ENCODE measurements at places on chromosomes 7 and 10.
A peak's percentile ranks its signal among the peaks of the same experiment; 100 is the strongest.

DNA sequence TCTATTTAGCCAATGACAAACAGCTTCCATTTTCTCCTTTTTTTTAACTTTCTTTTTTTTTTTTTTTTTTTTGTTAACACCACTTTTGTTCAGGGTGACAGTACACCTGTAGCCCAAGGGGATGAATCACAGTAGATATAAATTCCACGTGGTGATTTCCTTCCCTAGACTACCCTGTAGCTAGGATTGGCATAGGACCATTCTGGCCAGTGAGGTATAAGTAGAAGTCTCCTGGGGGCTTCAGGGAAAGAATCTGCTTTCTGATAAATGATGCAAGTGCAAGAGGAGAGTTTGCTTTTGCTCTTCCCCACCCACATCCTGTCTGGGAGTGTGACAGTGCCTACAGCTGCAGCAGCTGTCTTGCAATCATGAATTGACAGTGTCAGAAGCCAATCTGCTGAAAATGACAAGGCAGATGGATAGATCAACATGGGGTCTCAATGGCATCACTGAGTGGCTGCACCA, 63.2 kb upstream of the TOMM7 start:
- DNase-seq: no peak

DNA sequence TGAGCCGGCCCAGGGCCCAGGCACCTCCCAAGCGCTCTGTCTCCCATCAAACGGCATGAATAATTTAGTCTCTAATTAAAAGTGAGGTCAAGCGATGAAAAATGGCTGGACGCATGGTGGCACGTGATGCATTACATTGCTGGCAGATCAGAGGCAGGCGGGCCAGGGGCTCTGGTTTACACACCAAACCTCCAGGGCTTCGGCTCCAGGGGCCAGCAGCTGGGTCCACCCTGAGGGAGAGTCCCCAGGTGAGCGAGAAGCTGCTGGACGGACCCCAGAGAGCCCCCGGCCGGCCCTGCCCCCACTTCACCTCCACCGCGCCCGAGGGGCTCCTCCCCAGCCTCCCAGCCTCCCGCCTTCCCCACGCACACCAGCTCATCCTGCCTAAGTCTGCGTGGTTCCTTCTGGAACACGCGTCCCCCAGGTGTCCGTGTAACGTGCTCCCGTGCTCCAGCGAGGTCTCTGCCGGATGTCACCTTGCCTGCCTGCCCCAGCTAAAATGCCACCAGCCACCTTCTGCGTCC, 23.2 kb downstream of the UNCX start:
- DNase-seq: no peak

- DNase-seq: no peak
These were observed 627.1 kb upstream of the FZD8 start for GRCh38 chr10:36269222-36269621.

GRCh38 chr10:46282842-46283574, 3.8 kb upstream of the ANTXRL start:
- no peak for DNase-seq

GRCh38 chr7:30567081-30567480, 27.6 kb upstream of the GARS1 start:
- DNase-seq: no peak

- no peak for DNase-seq
These were observed 3.4 kb downstream of the TNRC18 start for GRCh38 chr7:5420067-5420880.

GRCh38 chr10:123391275-123392028, 237.2 kb downstream of the BUB3 start:
- DNase-seq: no peak

- no peak for DNase-seq
These were observed 473.8 kb downstream of the KIF20B start for GRCh38 chr10:90175161-90175681.

DNA sequence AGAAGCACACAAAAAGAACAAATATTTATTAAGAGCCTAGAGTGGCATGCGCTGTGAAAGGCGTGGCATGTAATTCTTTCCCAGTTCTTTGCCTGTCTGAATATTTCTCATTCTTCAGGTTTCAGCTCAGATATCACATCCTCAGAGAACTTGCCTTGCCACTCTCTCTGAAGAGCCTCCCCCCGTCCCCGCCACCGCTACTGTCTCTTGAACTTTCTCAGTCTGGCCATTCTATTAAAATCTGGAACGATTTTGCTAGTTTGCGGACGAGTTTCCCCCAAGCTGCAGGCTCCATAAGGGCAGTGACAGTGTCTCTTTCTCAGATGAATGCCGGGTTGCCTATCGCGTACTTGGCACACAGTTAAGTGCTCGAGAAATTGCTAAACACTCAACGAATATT, 787 bp upstream of the PLEKHA1 start:
- no peak for DNase-seq

DNA sequence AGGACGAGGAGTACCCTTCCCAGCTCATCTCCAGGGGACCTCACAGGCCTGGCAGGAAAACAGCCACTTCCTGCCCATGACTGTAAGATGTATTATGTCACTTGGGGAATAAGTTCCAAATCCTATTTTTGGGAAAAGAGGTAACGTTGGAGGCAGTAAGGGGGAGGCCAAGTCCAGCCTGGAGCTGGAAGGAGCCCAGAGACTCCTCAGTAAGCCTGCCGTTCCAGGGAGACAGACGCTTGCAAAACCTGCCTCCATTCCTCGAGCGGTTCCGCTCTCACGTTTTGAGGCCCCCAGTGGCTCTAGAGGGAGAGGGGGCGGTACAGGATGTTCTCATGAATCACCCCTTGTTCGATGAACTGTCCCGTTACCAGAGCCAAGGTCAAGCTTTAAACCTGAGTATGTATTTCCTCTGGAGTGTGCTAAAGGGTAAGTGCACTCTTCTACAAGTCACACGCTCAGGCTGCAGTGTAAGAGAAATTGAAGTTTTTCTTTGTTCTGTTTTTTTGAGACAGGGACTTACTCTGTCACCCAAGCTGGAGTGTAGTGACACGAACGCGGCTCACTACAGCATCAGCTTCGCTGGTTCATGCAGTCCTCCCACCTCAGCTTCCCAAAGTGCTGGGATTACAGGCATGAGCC, 45.5 kb upstream of the CYTH3 start:
- peak; percentile 32 for DNase-seq

GRCh38 chr7:128728598-128728997, 10.6 kb upstream of the CALU start:
- no peak for DNase-seq

GRCh38 chr10:123972481-123973401, 81.1 kb upstream of the CPXM2 start:
- no peak for DNase-seq

DNA sequence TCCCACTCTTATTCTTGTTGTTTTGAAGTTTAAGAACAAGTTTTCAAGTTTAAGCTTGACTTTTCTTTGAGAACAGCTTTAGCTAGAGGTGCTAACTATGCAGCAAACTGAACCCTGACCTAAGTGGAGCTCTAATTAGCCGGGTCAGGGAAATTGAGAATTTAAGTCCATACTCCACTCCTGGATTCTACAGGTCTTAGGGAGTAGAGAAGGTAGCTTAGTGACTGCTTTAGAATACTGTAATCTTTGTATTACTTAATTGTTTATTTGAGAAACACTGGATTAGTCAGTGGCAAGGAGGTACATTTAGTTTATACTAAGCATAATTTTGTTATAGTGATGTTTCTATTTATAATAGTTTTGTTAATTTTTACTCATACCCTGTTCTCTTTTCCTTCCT, 74.6 kb upstream of the STRIP2 start:
- DNase-seq: no peak

DNA sequence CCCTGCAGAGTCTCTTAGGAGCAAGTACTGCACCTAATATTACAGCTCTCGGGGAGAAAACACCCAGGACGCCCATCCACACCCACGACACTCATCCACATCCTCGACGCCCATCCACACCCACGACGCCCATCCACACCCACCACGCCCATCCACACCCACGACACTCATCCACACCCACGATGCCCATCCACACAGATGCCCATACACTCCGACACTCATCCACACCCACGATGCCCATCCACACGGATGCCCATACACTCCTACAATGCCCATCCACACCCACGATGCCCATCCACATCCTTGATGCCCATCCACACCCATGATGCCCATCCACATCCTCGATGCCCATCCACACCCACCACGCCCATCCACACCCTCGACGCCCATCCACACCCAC, 503.1 kb downstream of the PTPRN2 start:
- DNase-seq: no peak

- DNase-seq: peak; percentile 17
These were observed 145.4 kb downstream of the LRRC4 start for GRCh38 chr7:127885843-127886242.

- DNase-seq: no peak
These were observed 125.5 kb downstream of the CLEC2L start for GRCh38 chr7:139648941-139649425.

DNA sequence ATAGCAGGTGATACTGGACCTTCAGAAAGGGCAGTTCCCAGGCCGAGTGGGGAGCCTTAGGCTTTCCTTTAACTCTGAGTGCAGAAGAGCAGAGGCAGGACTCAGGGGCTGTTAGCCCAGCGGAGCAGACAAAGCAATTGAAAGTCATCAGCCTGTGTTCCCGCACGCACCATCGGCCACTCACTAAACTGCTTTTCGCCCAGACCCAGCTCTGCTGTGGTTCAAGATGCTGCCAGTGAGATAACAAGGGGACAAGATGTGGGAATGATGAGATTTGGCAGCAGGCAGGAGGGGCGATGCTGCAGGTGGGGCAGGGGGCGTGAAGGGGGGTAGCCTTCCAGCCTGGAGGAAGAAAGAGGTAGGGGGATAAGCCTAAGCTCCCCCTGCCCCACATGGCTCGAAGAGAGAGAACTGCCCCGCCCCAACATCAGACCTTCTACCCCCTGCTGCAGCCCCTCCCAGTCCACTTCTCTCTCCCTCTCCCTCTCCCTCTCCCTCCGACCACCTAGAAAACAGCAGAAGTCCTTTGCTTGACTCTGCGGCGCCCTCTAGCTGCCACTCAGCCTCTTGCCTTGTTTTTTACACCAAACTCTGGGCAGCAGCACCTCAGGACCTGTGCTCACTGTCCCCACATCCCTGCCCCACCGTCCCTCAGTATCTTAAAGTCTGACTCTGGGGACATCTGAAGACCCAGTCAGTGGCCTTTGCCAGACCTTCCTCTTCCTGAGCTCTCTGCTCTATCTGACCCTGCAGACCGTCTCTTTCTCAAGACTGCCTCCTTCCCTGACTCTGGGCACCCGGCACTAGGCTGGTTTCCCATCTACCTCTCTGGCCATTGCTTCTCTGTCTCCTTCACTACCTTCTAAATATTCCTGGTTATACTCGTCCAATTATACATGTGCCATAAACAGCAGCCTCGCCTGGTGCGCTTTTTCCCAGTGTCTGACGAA, 110.5 kb downstream of the C10orf105 start:
- no peak for DNase-seq

DNA sequence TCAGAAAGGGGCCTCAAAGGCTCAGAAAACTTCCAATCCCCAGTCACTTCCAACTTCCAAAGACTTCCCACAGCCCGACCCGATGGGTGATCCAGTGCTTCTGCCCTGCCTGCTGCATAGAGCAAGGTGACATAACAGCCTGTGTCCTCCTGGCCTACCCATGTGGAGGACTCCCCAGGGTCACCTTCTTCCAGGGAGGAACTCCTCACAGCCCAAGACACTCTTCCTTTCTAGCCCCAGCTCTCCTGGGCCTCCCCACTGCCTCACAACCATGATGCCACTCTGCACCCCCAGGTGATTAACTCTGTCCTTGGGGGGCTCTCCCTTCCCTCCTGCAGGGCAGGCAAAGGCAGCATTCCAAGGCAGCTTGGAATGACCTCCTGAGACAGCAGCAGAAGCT, 158.4 kb upstream of the PDE1C start:
- no peak for DNase-seq

- no peak for DNase-seq
These were observed 166.7 kb upstream of the BET1 start for GRCh38 chr7:94170836-94171235.

- DNase-seq: peak; percentile 47
These were observed 3.1 kb upstream of the CAPZA2 start for GRCh38 chr7:116859323-116859722.

DNA sequence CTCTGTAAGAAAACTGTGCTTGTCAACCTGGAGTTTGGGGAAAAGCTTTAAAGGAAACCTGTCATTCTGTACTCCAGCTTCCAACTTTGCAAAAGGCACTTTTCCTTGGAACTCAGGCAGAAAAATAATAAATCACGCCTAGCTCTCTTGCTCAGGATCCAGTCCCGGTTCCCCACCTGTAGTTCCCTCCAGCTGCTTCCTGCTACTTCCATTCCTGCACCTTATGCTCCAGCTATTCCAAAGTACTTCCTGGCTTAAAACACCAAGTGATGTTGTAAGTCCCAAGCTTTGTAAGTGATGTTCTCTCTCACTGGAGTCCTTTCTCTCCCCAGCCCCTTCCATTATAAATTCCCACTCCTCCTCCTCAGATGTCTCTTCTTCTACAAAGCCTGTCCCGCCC, 98.6 kb downstream of the GRM8 start:
- DNase-seq: no peak

- no peak for DNase-seq
These were observed 9.9 kb upstream of the ARHGAP22 start for GRCh38 chr10:48614481-48615390.

DNA sequence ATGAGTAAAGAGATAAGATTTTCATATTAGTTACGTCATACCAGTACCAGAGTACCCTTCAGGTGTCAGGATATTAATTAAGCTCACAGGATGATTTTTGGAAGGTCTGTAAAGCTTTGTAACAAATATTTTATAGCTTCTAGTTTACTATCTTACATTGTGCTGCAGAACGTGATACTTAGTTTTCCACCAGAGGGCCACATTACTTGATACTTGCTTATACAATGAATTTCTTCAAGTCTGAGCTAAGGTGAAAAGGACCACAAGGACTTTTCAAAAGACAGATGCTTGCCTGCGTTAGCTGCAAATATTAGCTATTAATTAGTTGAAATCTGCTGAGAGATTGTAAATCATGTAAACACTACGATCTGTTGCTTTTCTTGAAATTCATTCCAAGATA, 12.2 kb downstream of the FOXP2 start:
- DNase-seq: no peak

- no peak for DNase-seq
These were observed 194.3 kb downstream of the GRID1 start for GRCh38 chr10:86172301-86172700.

DNA sequence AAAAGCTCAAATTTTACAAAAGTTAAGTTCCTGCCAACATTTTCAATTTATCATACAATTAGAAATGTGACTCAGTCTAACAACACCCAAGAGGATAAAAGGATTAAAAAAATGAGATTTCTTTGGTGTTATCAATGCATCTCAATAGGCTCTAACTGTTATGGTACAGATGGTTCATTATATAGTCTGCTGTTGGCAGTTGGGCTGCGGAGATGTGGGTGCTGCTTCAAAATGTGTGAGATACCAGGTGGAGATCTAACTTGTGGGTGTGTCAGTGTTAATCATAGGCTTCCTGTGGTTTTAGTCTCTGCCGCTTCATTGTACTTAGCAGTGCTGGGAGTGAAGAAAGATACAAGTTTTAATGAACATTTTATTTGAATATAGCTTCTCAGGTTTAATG, 231.2 kb downstream of the EXOC4 start:
- no peak for DNase-seq

DNA sequence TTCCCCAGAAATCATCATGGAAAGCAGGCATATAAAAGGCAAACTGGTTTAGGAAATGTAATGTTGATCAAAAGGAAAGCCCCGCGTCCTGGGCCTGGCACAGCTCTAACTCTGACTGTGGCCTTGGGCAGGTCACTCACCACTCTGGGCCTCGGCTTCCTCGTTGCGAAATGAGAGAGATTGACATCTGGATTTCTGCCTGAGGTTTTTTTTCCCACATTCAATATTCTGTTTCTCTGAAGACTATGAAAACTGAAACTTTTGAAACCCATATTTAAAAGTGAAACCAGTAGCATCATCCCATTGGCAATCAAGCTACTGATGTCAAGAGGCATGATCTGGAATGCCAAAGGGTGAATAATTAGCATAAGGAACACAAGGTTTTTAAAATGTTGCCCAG, 369.7 kb upstream of the NPVF start:
- DNase-seq: no peak
